ENCODE measurements at places on chromosomes 3 and 15. TPM values are rescaled to one million over a fixed set of nuclear protein-coding genes. Genes with fewer than 3 reads are reported as not detected.

The C2CD4B gene
- not detected for total RNA-seq

The TIMP4 gene
- total RNA-seq: 5.1 TPM

GRCh38 chr3:41234823-41235721, 35.8 kb downstream of the CTNNB1 start:
- no peak for DNase-seq

The P2RY13 gene
- not detected for total RNA-seq

GRCh38 chr15:61519296-61519695, 290.2 kb upstream of the RORA start:
- DNase-seq: no peak

- no peak for DNase-seq
Observed at GRCh38 chr3:110710603-110711002, 361.0 kb upstream of the NECTIN3 start.

The MASP1 gene
- total RNA-seq: 1.2 TPM

The TPRG1 gene
- 0.42 TPM for total RNA-seq

DNA sequence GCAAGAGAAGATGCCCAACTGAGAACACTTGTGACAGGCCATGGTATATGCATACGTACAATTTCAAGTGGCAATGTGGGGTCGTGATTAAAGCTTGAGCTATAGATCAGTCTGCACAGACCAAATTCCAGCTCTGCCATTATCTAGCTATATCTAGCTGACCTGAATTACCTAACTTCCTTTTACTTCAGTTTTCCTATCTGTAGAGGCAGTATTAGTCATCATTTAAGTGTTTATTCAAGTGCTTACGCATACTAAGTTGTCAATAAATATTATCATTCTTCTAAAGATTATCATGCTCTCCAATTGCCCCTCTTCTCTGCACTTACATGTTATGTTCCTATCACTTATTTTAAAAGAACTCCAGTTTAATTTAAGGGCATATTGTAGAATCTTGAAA, 87.9 kb downstream of the ARPP21 start:
- DNase-seq: no peak

The EHHADH gene
- 4.5 TPM for total RNA-seq

DNA sequence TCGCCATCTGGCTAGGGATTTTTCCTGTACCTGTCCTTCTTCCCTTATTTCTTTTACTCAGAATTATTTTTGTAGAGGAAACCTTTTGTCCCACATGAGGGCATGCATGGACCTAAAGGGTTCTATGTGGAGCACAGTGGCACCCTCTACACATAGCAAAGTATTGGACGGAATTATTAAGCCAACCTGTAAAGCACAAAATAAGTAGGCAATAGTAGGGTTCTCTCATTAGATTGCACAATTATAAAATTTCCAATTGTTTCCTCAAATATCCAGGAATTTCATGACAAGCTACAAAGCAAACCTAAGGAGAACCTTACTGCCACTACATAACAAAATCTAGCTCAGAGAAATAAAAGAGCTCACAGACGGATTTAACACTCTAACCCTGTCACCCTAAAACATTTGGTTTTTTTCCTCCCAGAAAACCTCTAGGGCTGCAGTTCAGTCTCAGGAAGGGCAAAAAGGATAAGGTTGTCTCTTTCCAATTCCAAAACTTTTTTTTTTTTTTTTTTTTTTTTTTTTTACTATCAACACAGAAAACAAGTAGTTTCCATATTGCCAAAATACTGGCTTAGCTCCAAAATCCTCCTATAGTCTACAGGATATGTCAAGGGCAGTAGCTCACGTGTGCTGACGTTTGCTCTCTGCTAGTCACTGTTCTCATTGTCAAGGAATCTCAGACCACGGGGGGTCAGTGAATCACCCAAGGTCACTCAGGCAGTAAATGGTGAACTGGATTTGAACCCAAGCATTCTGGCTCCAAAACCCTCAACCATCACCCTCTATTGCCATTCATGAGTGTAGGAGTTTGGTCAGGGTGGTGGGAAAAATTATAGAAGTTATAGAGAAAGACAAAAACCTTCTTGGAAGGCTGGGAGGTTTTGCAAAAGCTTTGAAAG, 52.3 kb downstream of the NCEH1 start:
- peak; percentile 100 for DNase-seq

DNA sequence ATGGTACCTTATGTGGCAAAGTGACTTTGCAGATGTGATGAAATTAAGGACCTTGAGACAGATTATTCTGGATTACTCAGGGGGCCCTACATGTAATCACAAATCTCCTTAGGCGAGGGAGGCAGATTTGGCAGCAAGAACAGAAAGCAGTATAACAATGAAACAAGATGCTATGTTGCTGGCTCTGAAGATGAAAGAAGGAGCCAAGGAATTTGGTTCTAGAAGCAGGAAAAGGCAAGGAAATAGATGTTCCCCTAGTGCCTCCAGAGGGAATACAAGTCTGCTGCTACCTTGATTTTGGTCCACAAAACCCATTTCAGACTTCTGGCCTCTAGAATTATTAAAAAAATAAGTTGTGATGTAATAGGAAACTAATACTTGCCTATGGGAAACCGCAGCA, 64.5 kb downstream of the PIK3R4 start:
- DNase-seq: no peak

DNA sequence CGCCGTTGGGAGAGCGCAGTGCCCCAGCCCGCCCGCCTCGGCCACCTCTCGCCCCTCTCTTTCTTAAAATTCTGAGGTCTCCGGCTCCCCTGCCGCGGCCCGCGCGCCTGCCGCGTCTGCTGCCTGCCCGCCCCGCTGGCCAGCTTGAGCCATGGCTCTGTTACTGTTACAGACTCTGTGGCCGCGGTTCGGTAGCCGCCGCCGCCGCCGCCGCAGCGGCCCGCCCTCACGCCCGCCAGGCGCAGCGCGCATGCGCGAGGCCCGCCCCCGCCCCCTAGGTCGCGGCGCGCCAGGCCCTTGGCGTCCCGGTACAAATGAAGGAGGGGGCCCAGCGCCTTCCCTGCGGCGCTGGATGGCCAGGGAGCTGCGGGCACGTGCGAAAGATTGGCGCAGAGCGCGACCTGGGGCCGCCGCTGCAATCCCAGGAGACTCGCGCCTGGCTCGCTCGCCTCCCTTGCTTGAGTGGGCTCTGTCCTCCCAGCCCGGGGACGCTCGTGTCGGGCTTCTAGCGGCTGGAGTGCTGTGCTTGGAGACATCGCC, at the start of gene ONECUT1:
TSS of gene ONECUT1 (minus strand) at position 168 of the 540 bp plus-strand sequence. CDS start 452 bp downstream, outside the sequence.
- peak; percentile 63 for DNase-seq

DNA sequence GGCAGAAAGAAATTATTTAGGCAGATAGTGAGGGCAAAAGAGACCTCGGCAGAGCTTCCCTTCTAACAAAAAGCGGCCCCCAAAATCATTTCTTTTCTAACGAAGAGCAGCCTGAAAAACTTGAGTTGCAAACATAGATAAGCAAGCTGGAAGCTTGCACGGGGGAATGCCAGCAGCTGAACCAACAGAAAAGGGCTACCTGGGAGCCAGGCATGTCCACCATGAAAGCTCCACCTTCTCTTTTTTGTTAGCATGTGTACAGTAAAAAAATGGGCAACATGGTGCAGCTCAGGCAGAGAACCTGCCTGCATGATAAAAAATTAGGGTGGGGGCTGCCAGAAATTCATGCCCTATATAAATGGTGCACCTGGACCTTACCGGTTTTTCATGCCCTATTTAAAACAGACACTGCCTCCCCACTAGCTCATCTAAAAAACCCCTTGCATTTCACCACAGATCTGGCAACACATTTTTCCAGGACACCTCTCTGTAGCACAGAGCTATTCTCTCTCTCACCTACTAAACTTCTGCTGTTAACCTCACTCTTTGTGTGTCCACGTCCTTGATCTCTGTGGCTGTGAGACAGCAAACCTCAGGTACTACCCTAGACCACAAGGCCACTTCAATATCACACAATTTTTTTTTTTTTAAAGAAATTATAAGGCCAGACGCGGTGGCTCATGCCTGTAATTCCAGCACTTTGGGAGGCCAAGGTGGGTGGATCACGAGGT, 18.7 kb downstream of the SLC33A1 start:
- no peak for DNase-seq

- no peak for DNase-seq
Observed at GRCh38 chr15:85780225-85780985, 14.3 kb downstream of the KLHL25 start.

GRCh38 chr15:82539691-82540054, 584 bp downstream of the RPS17 start:
- DNase-seq: peak; percentile 23

- DNase-seq: no peak
Observed at GRCh38 chr3:62453448-62453847, 80.1 kb upstream of the FEZF2 start.

The CHRNA7 gene
- 2.0 TPM for total RNA-seq

The HRG gene
- total RNA-seq: not detected

DNA sequence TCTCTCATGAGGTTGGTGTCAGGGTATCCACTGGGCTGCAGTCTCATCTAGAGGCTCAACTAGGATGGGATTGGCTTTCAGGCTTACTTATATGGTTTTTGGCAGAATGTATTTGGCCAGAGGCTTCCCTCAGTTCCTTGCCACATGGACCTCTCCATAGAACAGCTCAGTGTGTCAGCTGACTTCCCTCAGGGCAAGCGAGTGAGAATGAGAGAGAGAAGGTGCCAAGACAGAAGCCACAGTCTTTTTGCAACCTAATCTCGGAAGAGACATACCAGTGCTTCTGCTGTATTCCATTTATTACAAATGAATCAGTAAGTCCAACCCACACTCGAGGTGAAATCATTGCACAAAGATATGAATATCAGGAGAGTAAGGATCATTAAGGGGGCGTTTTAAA, 129.2 kb downstream of the CCNL1 start:
- DNase-seq: peak; percentile 29

GRCh38 chr3:56930706-56931105, 129.0 kb upstream of the ARHGEF3 start:
- DNase-seq: peak; percentile 72

The COL8A1 gene
- total RNA-seq: 225 TPM

GRCh38 chr15:68704496-68705021, 116.1 kb downstream of the ANP32A start:
- no peak for DNase-seq

- DNase-seq: no peak
Observed at GRCh38 chr3:53650424-53650823, 156.0 kb downstream of the CACNA1D start.

The TMEM212 gene
- total RNA-seq: not detected

- DNase-seq: peak; percentile 93
Observed at GRCh38 chr3:16124636-16125035, 49.8 kb upstream of the GALNT15 start.

The EFL1 gene
- 20.3 TPM for total RNA-seq

DNA sequence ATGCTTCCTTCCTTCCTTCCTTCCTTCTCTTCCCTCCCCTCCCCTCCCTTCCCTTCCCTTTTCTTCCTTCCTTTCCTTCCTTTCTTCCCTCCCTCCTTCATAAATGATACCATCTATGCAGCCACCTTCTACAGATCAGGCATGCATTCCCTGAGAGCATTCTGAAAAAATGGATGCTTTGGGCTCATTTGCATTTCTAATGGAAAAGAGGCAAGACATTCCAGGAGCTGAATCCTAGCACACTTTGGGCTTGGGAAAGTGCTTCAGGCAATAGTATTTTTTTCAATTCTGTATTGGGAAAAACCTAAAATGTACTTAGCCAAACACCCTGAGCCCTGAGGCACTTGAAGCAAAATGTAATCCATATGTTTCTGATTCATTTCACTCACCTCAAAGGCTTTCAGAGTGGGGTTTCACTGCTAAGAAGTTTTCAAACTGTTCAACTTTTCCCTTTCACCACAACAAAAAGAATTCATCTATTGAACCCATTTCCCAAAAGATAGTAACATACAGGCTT, 220.1 kb upstream of the RORA start:
- DNase-seq: no peak

DNA sequence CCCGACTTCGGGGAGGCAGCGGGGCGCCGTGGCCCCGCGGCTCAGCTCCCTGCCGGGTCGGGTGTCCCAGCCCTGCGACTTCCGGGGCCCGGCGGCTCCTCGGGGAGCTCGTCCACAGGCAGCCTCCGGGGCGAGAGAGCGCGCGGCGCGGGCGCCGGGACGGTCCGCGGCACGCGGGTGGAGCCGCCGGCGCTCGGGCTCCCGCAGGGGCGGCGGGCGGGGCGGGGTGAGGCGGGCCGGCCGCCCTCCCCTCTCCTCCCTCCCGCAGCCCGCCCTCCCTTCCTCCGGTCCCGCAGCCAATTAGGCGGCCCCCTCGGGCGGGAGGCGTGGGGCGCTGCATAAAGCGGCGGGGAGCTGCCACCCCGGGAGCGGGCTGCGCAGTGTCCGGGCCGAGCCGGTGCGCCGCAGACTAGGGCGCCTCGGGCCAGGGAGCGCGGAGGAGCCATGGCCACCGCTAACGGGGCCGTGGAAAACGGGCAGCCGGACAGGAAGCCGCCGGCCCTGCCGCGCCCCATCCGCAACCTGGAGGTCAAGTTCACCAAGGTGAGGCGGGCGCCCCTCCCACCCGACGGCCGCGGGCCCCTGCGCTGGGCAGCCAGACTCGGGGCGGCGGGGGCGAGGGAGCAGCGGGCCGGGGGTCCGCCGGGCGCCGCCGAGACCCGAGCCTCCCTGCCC, at the start of gene ALDH1A3:
TSS of gene ALDH1A3 (plus strand) at position 368 of the 675 bp plus-strand sequence. CDS start at position 445, 77 bp downstream.
- DNase-seq: peak; percentile 74

- no peak for DNase-seq
Observed at GRCh38 chr3:9727041-9727595, 4.4 kb upstream of the BRPF1 start.

GRCh38 chr3:10357592-10358308, 36.8 kb upstream of the SEC13 start:
- peak; percentile 89 for DNase-seq

GRCh38 chr3:169295912-169296570, 367.5 kb downstream of the MECOM start:
- no peak for DNase-seq

DNA sequence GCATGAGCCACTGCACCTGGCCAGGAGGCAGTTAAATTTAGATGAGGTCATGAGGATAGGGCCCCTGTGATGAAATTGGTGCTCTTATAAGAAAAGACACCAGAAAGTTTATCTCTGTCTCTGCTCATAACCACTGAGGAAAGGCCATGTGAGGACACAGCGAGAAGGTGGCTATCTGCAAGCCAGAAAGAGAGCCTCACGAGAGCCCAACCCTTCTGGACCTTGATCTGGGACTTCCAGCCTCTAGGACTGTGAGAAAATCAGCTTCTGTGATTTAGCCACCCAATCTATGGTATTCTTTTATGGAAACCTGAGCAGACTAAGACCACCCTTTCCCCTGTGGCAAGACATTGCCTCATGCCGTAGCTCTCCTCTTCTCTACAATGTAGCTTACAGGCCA, 337.6 kb downstream of the THSD4 start:
- DNase-seq: no peak

Data from M059J (cell line).